Activated T-cell treated with anti-CD3 and anti-CD28 coated beads for 1 hour (primary cell): ENCODE measurements at places on chromosomes 2 and 18.

DNA sequence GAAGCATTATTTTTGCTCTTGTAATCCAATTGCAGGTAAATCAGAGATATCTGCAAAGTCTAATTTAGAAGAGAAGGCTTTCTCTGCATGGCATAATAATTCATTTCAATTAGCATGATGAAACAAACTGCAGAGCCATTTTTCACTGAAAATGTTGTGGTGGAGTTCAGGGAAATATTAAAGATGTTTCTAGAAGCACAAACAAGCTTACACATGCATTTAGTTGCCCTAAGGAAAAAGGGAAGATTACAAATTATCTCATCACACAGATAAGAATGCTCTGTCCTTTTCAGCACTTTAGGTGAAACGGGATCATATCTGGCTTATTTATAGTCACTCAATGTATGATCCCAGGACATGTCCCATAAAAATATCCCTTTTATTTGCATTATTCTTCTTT is 252.1 kb upstream of the TANK start:
- no peak for DNase-seq

DNA sequence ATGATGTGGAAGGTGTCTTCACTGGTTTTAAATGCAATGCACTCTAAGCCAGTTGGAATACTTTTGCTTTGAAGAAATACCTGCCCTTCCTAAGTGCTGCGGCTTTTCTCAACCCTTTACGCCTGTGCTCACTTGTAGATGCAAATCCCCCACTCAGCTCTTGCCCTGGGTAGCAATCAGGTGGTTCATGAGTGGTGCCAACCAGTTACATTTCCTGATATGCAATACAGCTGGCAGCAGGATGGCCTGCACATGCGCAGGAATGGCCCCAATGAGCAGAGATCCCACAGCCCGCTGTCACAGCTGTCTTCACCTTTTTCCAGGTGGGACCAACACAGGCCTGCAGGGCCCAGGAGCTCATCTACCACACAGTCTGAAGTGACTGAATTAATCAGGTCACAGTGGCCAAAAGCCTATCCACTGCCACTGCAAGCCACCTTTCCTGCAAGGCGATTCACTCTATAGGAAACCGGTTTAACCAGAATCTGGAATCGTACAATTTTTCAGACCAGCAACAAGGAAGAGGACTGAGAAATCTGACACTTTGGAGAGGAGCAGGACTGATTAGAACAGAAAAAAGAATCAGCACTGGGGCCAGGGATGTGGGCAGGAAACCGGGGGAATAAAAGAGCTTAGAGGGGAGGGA is 247.8 kb downstream of the MYT1L start:
- no peak for DNase-seq

DNA sequence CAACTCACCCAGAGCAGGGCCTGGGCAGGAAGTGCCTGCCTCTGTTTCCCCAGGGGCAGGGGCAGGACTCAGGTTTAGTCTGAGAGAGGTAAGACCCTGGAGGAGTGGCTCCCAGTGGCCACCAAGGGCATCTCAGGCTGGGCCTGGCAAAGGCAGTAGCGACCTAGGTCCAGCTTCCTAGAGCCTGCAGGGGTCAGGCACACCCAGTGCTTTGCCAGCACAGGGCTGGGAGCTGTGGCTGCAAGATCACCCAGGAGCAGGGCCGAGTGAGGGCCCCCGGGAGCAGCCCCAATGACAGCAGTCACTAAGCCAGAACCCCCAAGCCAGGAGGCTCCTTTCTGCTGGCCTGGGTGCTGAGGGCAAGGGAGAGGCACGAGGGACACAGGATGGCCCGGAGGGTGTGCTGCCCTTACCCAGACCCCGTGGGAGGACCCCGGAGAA is 8.8 kb upstream of the DUSP2 start:
- DNase-seq, result no peak

- DNase-seq, result no peak
Measured at GRCh38 chr2:239876948-239877289, 148.2 kb downstream of the NDUFA10 start.

GRCh38 chr2:22329211-22330154 is 1055.5 kb upstream of the KLHL29 start:
- DNase-seq, result no peak

DNA sequence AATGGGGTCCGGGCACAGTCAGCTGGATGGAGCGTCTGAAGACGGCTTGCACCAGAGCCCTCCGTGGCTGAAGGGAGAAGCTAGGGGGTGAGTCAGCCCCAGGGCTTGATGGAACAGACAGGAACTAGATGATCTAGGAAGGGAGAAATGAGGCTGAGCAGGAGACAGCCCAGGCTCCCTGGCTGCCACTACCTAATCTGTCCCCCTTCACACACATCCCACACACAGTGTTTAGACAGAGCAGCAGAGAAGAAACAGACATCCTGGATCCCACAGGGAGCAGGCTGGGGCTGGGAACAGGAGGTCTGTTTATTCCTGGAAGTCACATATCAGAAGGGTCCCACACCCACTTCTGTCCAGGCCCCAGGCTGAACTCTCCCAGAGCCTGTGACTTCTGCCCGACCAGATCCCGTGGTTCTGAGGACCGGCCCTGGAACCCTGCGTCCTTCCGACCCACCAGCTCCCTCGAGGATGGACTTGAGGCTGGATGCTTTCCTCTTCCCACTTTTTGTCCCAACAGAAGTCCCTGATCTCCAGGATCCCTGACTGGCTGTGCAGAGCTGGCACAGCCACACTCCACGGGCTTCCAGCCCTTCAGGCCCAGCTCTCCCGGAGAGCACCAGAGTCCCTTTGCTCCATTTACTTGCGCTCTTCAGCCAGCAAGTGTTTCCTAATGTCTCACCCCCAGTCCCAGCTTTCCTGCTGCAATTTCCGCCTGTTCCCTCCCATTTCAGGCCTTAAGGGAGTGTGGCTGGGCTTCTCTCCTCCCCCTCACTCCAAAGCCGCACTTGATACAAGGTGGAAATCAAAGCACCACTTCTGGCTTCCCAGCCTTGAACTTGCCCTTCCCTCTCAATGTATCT is 1.5 kb upstream of the GPBAR1 start:
- no peak for DNase-seq

DNA sequence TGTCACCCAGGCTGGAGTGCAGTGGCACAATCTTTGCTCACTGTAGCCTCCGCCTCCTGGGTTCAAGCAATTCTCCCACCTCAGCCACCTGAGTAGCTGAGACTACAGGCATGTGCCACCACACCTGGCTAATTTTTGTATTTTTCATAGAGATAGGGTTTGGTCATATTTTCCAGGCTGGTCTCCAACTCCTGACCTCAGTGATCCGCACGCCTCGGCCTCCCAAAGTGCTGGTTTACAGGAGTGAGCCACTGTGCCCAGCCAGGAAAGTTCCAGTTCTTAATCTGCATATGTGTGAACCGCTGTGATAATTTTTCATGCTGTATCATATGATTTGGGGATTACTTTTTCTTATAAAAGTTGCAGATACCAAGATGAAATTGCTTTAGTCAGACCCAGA is 14.6 kb upstream of the PPP4R1 start:
- no peak for DNase-seq

GRCh38 chr18:55477499-55477859 is 110.5 kb downstream of the TCF4 start:
- no peak for DNase-seq

- DNase-seq, result no peak
Measured at GRCh38 chr2:127523269-127523939, 2.9 kb downstream of the IWS1 start.

GRCh38 chr18:61203151-61203550 is 130.1 kb upstream of the CDH20 start:
- no peak for DNase-seq

GRCh38 chr2:239204876-239205468 is 195.8 kb downstream of the HDAC4 start:
- no peak for DNase-seq

DNA sequence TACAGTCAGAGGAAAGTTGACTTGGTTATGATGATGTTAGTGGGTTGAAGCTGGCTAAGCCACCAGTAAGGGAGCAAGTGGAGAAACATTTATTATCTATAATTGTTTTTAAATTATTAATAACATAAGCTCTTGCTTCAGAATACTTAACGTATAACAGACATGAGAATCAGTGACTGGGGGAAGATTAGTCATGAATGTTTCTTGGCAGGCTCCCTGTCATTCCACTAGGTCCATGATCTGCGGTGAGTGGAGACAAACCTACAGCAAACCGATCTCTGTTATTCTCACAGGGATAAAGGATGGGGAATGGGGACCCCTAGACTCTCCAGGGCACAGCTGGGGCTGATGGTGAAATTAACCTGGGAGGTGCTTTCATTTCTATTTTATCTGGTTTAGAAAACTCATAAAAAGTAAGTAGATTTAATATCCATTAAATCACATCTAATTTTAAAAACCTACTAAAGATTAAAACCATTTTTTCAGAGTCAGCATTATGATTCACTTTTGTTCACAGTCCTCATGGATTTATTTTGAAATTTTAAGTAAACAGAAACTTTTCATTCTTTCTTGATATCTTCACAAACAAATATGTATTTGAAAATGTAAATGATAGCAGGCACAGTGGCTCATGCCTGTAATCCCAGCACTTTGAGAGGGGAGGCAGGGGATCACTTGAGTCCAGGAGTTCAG is 420.3 kb downstream of the PTPRM start:
- no peak for DNase-seq

DNA sequence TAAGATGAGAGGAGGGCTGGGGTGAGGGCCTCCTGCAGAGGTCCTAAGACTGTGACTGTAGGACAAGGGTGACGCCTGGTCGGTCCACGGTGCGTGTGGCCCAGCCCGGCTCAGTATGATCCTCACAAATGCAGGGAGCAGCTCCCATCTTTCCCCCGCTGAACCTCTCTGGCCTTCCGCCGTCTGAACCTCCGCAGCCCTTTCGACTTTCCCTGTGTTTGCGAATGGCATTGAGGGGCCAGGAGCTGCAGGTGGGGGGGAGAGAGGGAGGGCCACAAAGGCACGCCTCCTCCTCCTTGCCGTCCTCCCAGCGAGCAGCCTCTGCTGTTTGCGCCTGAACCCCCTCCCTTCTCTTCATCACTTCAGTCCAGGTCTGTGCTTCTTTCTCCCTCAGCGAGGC is 68.6 kb upstream of the PXDN start:
- DNase-seq, result no peak

DNA sequence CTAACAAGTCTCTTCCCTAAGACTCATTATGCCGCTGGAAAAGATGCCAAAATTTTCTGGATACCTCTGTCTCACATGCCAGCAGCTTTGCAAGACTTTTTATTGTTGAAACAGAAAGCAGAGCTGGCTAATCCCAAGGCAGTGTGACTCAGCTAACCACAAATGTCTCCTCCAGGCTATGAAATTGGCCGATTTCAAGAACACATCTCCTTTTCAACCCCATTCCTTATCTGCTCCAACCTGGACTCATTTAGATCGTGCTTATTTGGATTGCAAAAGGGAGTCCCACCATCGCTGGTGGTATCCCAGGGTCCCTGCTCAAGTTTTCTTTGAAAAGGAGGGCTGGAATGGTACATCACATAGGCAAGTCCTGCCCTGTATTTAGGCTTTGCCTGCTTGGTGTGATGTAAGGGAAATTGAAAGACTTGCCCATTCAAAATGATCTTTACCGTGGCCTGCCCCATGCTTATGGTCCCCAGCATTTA is 26.3 kb downstream of the DHRS9 start:
- no peak for DNase-seq

- no peak for DNase-seq
Measured at GRCh38 chr2:10520154-10520553, 72.0 kb upstream of the ODC1 start.

GRCh38 chr2:235533616-235534385 is 40.0 kb downstream of the AGAP1 start:
- DNase-seq, result no peak

DNA sequence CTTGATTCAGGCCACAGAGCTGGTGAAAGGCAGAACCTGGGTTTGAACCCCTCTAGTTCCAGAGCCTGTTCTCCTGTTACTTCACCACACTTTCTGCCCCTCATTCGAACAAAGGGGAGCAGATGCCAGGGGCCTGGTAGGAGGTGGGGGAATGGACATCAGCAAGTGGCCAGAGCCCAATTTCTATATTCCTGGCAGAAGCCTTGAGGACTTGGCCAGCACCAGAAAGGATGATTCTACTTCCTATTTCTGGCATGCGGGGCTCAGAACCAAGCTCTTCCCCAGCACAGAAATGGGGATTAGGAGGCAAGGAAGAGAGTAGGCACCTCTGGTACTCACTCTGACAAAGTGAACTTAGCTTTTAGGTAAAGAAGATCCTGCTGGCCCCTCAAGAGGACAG is 49.3 kb downstream of the ADD2 start:
- DNase-seq, result no peak

DNA sequence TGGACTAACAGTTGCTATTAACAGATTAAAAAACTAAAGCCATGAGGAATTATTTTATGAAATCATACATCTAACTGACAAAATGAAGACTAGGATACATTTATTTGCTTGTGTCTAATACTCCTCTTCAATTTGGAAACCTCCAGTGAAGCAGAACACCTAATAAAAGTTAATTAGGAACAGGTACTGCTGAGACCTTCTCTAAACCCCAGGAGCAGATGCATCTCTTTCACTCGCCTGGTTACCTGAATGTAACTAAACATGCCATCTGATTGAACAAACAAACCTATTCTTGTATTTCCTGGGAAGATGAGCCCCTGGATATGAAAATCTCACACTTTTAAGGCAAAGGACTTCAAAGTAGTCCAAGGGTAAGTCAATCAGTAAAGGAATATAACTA is 898.2 kb downstream of the NRXN1 start:
- no peak for DNase-seq

GRCh38 chr18:66647671-66648070 is 43.8 kb upstream of the CDH19 start:
- DNase-seq, result no peak

GRCh38 chr2:240410004-240410403 is 25.5 kb upstream of the GPC1 start:
- no peak for DNase-seq

DNA sequence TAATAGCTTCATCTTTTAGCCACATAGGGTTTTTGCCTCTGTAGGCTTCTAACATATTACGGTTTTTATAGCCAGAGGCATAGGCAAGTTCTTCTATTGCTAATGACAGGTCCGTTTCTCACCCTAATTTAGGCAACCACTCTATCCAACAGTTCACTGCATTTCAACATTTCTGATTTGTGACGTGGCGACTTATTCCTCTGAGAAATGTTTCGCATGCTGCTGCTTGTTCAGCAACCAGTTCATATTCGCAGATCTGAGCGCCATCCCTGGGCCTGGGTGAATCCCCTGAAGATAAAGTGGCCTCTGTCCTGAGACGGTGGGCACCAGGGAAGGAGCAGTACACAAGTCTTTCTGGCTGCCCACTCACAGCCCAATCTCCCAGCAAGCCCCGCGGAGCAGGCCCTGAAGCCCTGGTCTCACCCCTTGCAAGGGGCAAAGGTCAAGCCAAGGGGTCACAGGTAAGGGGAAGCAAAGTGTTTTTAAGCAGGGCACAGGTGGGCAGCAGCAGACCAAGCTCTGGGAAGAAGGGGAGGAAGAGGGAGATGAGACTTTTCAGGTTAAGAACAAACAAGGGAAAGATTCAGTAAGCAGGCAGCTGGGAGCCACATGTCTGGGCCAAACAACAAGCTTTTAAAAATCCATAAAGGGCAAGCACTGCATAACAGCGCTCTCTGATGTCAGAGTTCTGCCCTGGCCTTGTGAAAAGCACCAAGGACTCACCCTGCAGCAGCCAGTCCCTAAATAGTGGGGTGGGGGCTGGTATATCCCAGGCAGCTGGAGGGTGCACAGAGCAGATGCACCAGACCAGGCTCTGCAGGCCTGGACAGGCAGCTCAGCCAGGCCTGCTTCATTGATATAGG is 10.8 kb upstream of the COX7A2L start:
- no peak for DNase-seq

GRCh38 chr2:180599804-180600203 is 380.6 kb upstream of the UBE2E3 start:
- DNase-seq, result no peak

GRCh38 chr2:239727776-239728600 is 297.2 kb downstream of the NDUFA10 start:
- DNase-seq, result no peak

GRCh38 chr2:28356095-28356911 is 36.4 kb upstream of the FOSL2 start:
- DNase-seq, result no peak
